Stimulated activated CD8-positive, alpha-beta memory T cell treated with anti-CD3 and anti-CD28 coated beads, Interleukin-15, amount 100 ng/mL, for 24 hours (primary cell): ENCODE measurements at places on chromosomes 7 and 10.

DNA sequence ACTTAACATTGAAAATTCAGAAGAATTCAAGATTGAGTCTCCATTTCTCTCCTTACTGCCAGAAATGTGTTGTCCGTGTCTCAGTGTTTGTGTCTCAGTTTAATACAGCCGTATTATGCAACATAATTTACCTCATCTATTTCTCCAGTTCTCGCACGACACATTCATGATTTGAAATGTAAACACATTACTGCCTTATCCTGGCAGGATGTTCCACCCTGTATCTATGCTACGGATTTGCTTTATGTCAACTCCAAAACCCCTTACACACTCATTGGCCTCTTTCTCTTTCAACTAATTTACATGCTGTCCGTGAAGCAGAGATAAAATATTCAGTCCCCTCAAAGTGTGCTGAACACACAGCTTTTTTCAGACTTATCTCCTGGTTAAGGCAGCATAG lies 653.7 kb upstream of the SEMA3D start:
- no peak for DNase-seq

GRCh38 chr10:119919826-119920225 lies 27.3 kb downstream of the SEC23IP start:
- no peak for DNase-seq

DNA sequence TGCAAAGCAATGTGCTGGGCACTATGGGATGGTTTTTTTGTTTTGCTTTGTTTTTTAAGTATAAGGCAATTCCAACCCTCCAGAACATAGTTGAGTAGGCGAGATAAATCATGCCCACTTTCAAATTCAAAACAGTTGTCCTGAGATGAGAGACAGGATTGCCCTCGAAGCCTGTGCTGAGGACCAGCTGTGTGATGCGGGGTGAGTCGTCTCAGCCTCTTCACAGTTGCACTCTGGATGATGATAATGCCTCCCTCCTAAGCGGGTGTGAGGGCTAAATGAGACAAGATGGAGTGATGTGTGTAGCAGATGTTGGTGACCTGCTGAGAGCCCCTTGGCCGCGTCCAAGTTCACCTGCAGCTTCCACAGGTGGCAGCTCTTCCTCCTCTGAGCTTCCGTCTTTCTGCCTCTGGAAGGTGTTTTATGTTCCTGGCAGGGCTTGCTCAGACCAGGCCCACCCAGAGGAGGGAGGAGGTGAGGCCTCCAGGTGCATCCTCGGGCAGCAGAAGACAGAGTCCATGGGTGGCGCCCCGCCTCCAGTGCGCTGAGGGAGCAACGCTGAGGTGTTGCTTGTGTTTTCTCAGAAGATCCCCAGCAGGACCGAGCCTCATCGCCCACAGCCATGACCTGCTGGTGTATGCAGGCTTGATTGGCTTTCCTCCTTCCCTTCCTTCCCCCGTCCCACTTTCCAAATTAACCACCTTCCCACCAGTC lies 30.6 kb downstream of the ECHDC3 start:
- no peak for DNase-seq

DNA sequence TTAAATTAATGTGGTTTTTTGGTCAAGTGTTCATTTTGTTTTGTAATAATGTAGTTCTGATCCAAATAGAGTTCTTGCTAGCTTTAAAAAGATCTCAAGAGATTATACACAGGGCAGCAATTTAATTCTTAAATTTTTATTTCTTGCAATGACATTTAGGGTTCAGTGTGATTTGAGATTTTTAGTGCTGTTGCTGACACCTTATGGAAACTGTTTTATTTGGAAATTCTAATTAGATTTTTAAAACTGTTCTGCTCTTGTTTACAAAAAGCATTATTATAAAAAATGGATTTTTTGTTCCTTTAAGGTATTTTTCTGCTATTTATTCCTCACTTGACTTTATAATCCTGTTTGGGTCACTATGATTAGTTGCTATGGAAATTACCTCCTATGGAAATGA lies 72.1 kb downstream of the RTKN2 start:
- no peak for DNase-seq

GRCh38 chr10:127535802-127536515 lies 13.2 kb upstream of the NPS start:
- no peak for DNase-seq

- no peak for DNase-seq
These were observed 150.9 kb downstream of the ZNF22 start for GRCh38 chr10:45151467-45152214.

DNA sequence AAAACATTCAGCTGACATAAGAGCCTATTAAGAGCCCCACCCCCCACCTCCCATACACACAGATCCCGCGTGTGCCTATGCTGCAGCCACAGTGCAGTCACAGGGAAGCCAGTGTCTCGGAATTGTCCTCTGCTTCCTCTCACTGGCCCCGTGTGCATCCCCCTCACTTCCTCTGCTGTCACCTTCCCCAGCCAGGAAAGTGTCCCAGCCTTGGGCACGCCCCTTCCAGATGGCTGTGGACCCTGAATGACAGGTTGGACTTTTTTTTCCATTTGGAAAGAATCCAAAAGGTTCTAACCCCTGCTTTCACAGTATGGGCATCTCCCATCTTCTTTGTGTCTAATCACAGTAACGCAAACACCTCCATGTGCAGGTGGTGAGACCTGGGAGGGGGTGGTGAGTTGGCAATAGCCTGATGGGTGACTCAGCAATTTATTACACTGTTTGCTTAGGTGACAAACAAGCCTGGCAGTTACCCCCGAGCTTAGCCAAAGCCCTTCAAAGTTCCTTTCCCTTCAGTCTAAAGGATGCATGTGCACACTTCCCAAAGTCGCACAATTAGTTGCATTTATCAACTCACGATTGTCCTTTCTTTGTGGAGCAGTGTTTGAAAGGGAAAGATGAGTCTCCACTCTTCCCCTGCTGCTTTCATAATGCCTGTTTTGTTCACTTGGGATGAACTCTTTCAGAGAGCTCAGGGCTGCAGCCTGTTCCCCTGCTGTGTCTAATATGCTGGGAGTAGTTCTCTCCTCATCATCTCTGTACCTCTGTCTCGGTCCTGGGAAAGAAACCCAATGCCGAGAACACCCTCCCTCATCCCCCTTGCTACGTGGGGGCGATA lies 67.5 kb upstream of the EFCAB10 start:
- no peak for DNase-seq

DNA sequence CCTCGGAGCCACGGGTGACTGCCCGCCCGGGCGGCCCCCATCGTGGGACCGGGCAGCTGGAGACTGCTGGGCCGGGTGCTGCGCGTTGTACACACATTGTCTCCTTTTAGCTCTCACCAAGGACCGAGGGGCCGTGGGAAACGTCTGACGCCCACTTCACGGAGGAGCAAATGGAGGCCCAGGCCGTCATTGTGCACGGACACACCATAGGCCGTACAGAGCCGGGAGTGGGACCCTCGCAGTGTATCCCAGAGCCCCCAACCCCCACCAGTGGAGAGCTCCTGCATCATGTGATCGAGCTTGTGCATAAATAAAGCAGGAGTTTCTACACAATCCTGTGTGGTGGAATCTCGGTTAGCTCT lies 722 bp downstream of the DENND10 start:
- DNase-seq, result no peak

DNA sequence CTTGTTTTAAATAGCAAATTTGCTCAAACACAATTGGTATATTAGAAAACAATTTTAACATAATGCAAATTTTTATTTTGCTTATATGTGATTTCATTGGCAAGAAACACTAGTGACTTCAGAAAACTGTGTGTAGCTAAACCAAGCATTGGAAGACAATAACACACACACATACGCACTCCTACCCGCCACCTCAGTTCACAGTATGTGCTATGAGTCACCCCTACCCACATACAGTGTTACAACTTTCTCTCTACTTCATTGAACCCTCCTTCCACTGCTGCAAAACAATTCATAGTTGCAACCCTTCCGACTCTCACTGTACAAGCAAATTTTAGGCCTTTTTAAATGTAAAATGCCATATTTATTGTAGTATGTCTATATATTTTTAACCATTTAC lies 119.9 kb upstream of the THSD7A start:
- no peak for DNase-seq

DNA sequence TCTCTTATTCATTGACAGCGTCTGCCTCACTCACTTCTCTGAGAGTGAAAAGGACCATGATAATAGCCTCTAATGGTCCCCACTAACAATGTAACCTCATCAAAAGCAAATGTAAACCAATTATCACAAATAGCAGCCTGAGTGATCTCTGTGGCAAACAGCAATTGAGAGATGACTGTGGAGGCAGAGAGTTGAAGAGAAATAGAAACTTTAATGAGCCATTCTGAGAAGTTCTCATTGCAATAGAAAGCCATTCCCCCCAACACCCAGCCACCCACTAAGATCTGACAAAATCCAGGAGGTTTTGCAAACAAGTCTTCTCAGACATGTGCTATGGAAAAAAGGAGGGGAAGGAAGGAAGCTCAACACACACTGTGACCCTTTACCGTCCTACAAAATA lies 44.2 kb upstream of the RNF148 start:
- no peak for DNase-seq

DNA sequence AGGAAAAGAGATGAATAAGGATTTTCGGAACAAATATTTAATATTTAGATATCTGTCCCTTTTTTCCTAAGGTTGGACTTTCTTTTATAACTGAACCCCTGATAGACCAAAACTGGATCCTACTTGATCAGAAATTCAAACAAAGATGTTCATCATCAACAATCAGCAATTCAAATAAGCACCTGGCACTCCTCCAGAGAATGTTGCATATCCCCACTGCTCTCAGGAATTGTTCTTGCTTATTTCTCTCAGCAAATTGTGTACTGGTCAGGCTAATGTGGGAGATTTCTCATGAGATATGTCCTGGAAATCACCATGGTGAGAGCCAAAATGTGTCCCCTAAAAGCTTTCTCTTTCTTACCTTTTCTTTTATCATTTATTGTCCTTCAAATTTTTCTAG lies 40.3 kb upstream of the LHFPL3 start:
- DNase-seq, result no peak

DNA sequence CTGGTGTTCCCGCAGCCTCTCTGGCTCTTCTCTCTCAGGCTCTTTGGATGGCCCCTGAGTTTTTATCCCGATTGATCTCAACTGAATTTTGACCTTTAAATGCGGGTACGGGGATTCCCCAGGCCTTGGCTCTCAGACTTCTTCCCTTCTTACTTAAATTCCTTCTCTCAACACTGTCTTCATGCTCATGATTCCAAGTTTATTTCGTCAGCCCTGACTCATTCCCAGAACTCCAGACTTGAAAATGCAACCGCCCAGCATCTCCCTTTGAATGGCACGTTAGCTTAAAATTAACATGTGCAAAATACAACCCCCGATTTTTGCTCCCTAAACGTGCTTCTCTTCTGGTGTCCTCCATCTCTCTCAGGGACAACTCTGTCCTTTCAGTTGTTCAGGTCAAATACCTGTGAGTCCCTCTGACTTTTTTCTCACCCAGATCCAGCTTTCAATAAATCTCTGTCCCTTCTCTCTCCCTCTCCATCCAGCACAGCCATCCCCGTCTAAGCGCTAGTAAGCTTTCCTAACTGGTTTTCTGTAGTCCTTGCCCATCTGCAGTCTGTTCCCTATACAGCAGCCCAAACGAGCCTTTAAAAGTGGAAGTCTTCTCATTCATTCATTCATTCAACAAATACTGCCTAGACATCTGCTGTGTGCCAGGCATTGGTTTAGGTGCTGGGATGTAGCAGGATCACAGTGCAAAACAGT lies 7.1 kb downstream of the HECW1 start:
- DNase-seq, result no peak

GRCh38 chr7:20561466-20561865 lies 54.0 kb upstream of the ABCB5 start:
- DNase-seq, result no peak

GRCh38 chr10:132509506-132510173 lies 27.9 kb upstream of the INPP5A start:
- DNase-seq, result no peak

DNA sequence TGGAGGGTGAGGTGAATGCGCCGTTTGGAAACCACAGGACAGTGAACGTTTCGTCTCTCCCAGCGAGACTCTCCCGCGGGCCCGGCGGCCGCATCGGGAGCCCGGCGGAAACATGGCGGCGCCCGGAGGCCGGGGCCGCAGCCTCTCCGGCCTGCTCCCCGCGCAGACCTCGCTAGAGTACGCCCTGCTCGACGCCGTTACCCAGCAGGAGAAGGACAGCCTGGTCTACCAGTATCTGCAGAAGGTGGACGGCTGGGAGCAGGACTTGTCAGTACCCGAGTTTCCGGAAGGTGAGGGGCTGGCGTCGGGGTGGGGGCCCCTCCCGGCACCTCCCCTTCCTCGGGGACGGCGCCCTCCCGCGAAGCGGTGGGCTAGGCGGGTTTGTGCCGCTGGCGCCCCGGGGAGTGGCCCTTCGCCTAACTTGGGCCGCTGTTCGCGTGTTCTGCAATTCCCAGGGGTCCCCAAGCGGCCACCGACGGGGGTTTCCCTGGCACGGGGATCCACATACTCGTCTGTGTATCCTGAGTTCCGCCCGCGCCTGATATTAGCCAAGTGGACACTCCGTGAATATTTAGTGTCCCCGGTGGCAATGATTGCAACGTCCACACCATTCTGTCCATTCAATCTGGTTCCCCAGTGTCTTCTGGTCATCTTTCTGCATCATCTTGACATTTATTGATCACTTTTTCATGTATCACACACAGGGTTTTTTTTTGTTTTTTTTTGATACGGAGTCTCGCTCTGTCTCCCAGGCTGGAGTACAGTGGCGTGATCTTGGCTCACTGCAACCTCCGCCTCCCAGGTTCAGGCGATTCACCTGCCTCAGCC lies 514 bp downstream of the NHLRC2 start:
- DNase-seq, result no peak

DNA sequence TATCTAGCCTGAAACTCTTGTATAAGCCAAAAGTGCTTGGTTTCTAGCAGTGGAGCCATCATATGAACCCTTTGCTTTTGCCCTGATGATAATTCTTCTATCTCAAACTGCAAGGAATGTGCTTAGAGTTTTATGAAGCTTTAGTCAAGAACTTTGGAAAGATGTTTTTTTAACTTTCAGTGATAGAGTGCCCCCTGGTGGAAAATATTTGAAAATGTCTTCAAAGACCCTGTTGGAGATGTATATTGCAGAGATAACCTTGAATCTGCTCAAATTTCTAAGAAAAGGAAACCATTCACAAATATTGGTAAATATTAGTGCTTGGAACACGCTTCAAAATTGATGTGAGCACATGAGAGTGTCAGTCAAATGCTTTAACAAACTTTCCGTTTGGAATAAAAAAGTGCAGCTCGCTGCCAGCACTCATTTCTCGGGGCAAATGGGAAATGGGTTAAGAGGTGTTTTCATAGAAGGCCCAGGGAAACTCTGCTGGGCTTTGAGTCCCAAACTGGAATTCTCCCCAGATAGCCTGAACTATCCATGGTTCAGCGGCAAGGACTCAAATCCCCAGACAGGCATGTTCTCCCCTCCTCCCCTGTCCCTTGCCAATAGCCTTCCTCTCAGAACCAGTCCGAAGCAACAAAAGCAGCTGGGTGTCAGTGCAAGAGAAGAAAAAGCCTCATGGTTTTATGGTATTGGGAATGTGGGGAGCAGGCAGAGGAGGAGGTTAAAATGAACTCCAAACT lies 129.3 kb downstream of the MYOF start:
- no peak for DNase-seq

DNA sequence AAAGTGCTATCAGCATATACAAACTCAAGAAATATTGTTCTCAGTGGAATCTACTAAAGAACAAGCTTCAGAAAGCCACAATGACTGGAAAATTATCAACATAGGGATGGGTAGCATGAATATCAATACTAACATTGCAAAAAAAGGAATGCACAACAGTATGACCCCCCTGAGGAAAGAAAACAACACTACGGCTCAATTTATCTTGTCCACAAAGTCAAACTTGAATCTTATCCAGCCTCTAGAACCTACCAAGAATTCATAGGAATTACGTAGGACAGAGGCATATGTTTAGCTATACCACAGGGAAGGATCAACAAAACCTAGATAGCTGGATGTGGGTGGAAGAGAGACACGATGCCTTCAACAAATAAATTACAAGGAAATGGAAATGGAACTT lies 54.6 kb downstream of the AGMO start:
- no peak for DNase-seq
